ENCODE measurements at places on chromosomes 4 and X.

- H3K27ac ChIP-seq, result no peak overlapping the region
- no peaks in the 10 kb centered on the region for H3K36me3 ChIP-seq
- H3K4me1 ChIP-seq, result no peaks in the 10 kb centered on the region
- DNase-seq, result no peak
- H3K27me3 ChIP-seq, result no peaks in the 10 kb centered on the region
- no peak overlapping the region for H3K4me3 ChIP-seq
These were observed 65.9 kb downstream of the ZNF711 start for GRCh38 chrX:85309717-85310116.

DNA sequence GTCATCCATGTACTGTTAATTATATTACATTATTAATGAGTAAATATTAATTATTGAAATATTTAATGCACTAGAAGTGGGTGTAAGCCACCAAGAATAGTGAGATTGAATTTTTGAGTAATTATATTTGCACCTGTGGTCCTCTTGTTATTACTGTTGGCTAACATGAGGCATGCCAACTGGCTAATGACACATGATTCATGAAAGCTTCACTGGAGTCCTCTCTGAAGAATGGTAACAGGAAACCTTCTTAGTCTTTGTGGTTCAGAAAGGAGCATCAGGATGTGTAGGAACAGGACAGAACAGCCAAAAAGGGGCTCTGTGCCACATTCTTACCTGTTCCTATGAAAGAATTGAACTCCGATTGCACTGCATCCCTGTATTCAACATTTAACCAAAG, 65.2 kb downstream of the SLC4A4 start:
- peaks cover 24% of the 10 kb centered on the region for H3K4me1 ChIP-seq
- no peak overlapping the region for H3K27ac ChIP-seq
- peaks cover 53% of the 10 kb centered on the region for H3K36me3 ChIP-seq
- no peak for DNase-seq
- H3K4me3 ChIP-seq, result no peak overlapping the region

DNA sequence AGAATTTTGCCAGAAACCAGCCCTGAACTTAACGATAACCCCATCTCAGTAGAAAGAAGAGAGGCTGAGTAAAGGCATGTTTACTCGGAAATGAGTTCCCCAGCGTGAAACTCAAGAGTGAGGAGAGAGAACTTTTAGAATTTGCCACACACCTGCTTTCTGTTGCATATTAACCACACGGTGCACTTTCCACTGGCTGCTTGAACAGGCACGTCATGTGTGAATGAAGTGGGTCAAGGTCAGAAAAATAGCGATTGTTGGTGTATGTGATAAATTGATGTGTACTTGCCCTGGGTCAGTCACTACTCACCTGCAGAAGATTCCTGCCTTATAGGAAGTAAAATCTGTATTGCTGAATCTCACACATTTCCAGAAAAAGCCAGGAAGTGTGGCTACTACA, 395.7 kb downstream of the TRIML1 start:
- H3K27ac ChIP-seq, result peak overlapping the region; percentile 89
- no peak overlapping the region for H3K4me3 ChIP-seq
- H3K4me1 ChIP-seq, result peaks cover 34% of the 10 kb centered on the region
- no peaks in the 10 kb centered on the region for H3K27me3 ChIP-seq
- no peak for DNase-seq

- H3K4me1 ChIP-seq, result peaks cover 3% of the 10 kb centered on the region
- H3K27me3 ChIP-seq, result no peaks in the 10 kb centered on the region
- H3K4me3 ChIP-seq, result no peak overlapping the region
- no peaks in the 10 kb centered on the region for H3K36me3 ChIP-seq
- DNase-seq, result no peak
These were observed 260.6 kb upstream of the DIAPH2 start for GRCh38 chrX:96424007-96424406.

DNA sequence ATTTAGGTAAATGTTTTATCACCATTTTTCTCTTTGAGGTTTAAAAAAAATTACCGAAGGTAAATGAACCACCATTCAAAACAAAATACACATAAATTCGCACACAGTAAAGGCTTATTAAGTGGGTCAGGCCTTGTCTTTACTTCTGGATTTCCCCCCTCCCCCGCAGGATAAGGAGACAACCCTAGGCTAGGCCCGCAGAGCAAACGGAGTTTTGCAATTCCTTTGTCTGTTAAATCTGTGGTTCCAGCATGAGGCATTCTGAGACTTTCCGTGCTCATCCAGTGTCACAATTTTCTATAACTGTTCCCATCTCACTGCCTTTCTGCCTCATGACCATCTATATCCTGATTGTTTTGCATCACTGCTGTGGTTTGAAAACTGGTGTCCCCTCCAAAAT, 307.4 kb downstream of the DCHS2 start:
- no peaks in the 10 kb centered on the region for H3K36me3 ChIP-seq
- no peaks in the 10 kb centered on the region for H3K4me1 ChIP-seq
- DNase-seq, result no peak

DNA sequence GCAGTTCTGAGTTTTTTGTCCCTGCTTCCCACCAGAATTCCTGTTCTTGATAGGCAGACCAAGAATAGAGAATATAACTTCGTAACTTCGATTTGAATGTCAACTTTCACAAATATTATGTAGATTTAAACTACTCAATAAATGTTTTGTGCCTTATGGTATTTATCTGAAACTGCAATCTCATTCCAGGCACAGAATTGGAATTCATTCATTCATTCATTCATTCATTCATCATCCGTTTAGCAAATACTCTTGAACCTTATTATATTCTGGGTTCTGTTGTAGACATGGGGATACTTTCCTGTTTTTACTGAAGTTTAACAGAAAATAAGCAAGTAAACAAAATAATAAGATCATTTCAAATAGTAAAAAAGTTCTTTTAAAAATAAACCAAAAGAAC, 324.4 kb downstream of the UNC5C start:
- peaks cover 54% of the 10 kb centered on the region for H3K4me1 ChIP-seq
- DNase-seq, result no peak
- no peaks in the 10 kb centered on the region for H3K27me3 ChIP-seq
- H3K27ac ChIP-seq, result no peak overlapping the region
- H3K36me3 ChIP-seq, result peaks cover 20% of the 10 kb centered on the region
- no peak overlapping the region for H3K4me3 ChIP-seq

DNA sequence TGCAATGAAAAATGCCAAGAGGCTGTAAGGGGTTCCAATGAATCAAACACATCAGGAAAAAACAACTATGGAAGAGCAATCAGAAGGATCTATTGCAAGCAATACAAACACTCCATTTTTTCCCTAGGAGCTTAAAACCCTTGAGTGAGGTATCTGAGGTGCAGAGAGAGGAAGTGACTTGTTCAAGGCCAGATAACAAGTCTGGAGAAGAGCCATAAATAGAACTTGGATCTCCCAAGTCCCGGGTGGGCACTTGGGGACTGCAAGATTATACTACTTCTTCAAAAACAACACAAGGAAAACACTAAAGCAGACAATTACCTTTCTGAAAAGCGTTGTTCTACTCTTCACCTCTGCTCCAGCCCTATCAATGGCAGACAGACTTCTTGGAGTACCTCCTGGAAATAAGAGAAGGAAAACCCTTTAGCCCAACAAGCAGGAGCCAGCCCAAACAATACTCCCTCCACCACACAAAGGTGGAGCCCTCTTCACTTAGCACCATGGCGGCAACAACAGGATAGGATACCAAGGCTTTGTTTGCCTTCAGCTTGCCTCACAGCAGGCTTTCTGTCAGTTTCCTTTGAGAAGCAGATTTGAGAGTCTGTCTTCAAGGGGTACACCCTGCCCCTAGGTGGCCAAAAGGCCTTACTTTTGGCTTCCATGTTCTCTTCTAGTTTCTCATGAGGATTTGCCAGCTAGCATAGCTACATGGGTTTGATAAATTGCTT, 26.0 kb downstream of the AIFM1 start:
- H3K27me3 ChIP-seq, result no peaks in the 10 kb centered on the region
- H3K4me1 ChIP-seq, result no peaks in the 10 kb centered on the region
- H3K36me3 ChIP-seq, result peaks cover 19% of the 10 kb centered on the region
- H3K27ac ChIP-seq, result no peak overlapping the region

DNA sequence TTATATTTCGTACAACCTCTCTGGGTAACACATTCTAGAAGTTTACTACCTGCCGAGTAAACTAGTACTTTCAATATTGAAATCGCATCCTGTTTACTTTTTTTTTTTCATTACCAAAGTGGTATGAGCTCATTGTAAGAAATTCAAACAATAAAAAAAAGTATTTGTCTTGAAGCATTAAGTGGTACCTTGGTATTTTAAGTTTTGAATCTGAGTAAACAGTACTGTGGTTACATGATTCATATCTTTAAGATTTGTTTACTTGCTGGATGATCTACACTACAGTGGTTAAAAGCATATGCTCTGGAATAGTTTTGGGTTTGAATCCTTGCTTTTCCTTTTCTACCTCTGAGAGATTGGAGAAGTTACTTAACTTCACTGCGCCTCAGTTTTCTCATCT, 3.8 kb upstream of the MMGT1 start:
- DNase-seq, result no peak
- peaks cover 1% of the 10 kb centered on the region for H3K36me3 ChIP-seq
- H3K4me1 ChIP-seq, result peaks cover 7% of the 10 kb centered on the region
- H3K27me3 ChIP-seq, result no peaks in the 10 kb centered on the region

- H3K4me3 ChIP-seq, result no peak overlapping the region
- peaks cover 7% of the 10 kb centered on the region for H3K4me1 ChIP-seq
- H3K27ac ChIP-seq, result no peak overlapping the region
- H3K27me3 ChIP-seq, result no peaks in the 10 kb centered on the region
- DNase-seq, result no peak
- H3K36me3 ChIP-seq, result no peaks in the 10 kb centered on the region
These were observed 201.8 kb upstream of the WDFY3 start for GRCh38 chr4:85168234-85168834.

DNA sequence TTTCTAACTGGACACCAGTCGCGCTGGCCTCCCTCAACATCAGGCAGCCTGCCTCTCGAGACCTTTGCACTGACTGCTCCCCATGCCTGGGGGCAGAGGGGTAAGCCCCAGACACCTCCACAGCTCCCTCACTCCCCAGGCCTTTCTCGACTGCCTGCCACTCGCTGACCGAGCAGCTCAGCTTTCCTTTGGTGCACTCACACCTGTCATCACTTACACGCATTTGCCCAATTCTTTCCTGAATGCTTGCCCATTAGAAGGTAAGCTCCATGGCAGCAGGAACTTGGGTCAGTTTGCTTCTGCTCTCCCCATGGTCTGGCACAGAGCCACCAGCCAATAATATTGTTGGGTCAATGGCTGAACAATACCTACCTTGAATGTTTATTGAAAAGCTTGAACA, 32.2 kb upstream of the PROM1 start:
- H3K27me3 ChIP-seq, result peaks cover 17% of the 10 kb centered on the region
- H3K27ac ChIP-seq, result no peak overlapping the region
- H3K4me3 ChIP-seq, result no peak overlapping the region
- H3K36me3 ChIP-seq, result no peaks in the 10 kb centered on the region
- peaks cover 10% of the 10 kb centered on the region for H3K4me1 ChIP-seq
- no peak for DNase-seq

- no peak overlapping the region for H3K4me3 ChIP-seq
- no peak overlapping the region for H3K27ac ChIP-seq
- peaks cover 10% of the 10 kb centered on the region for H3K36me3 ChIP-seq
- no peak for DNase-seq
- no peaks in the 10 kb centered on the region for H3K27me3 ChIP-seq
These were observed 13.0 kb downstream of the EXOC1 start for GRCh38 chr4:55866290-55866907.

- H3K27ac ChIP-seq, result no peak overlapping the region
- DNase-seq, result no peak
- H3K4me1 ChIP-seq, result no peaks in the 10 kb centered on the region
- H3K36me3 ChIP-seq, result no peaks in the 10 kb centered on the region
These were observed 265.5 kb downstream of the ARHGAP24 start for GRCh38 chr4:85740431-85740861.

- H3K27ac ChIP-seq, result no peak overlapping the region
- DNase-seq, result no peak
- no peaks in the 10 kb centered on the region for H3K36me3 ChIP-seq
- no peaks in the 10 kb centered on the region for H3K27me3 ChIP-seq
- no peak overlapping the region for H3K4me3 ChIP-seq
- H3K4me1 ChIP-seq, result no peaks in the 10 kb centered on the region
These were observed 1360.9 kb downstream of the STIM2 start for GRCh38 chr4:28221536-28221935.

- H3K27ac ChIP-seq, result no peak overlapping the region
- DNase-seq, result no peak
- H3K4me1 ChIP-seq, result peaks cover 2% of the 10 kb centered on the region
- H3K36me3 ChIP-seq, result no peaks in the 10 kb centered on the region
- no peak overlapping the region for H3K4me3 ChIP-seq
These were observed 16.6 kb upstream of the GAB1 start for GRCh38 chr4:143320113-143320512.

DNA sequence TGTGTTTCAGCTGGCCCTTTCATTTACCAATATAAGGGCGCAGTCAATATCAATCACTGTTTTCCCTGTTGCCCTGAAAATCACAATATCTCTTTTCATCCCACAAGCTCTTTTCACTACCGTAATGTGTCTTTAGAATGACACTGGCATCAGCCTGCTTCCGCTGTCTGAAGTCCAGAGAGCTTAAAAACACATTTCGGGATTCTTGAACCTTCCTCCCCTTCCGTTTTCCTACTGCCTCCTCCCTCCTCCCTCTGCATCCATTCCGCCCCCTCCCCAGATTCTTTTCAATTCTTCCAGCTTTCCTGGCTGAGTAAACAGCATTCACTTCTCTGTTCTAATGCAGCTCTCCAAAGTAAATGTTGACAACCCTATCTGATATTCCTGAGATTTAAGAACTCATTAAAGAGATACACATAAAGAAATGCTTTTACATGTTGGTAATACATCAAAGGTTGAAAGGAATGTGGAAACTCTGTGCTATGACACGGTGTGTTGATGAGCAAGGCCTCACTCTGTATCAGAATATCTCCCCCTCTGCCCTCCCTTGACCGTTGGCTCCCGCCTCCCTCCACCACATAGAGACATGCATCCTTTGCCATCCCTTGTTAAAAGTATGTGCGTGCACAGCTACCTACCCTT, 83.5 kb upstream of the SPRY1 start:
- H3K4me3 ChIP-seq, result peak overlapping the region; percentile 0
- H3K36me3 ChIP-seq, result peaks cover 10% of the 10 kb centered on the region
- peak overlapping the region; percentile 2 for H3K27ac ChIP-seq
- H3K27me3 ChIP-seq, result no peaks in the 10 kb centered on the region
- DNase-seq, result no peak

GRCh38 chrX:148185631-148186030, 204.5 kb downstream of the FMR1NB start:
- no peaks in the 10 kb centered on the region for H3K4me1 ChIP-seq
- H3K4me3 ChIP-seq, result no peak overlapping the region
- H3K27ac ChIP-seq, result no peak overlapping the region
- DNase-seq, result no peak
- no peaks in the 10 kb centered on the region for H3K36me3 ChIP-seq

- peaks cover 1% of the 10 kb centered on the region for H3K36me3 ChIP-seq
- no peak overlapping the region for H3K27ac ChIP-seq
- peaks cover 24% of the 10 kb centered on the region for H3K4me1 ChIP-seq
- no peak for DNase-seq
- no peaks in the 10 kb centered on the region for H3K27me3 ChIP-seq
- no peak overlapping the region for H3K4me3 ChIP-seq
These were observed 144.6 kb downstream of the SH3KBP1 start for GRCh38 chrX:19742826-19743225.

- no peaks in the 10 kb centered on the region for H3K27me3 ChIP-seq
- DNase-seq, result no peak
- peaks cover 1% of the 10 kb centered on the region for H3K36me3 ChIP-seq
- no peak overlapping the region for H3K27ac ChIP-seq
These were observed 16.3 kb upstream of the IDS start for GRCh38 chrX:149521438-149521837.

All from progenitor cell of endocrine pancreas (in vitro differentiated cells).